Inflammatory macrophage treated with lipopolysaccharide for 1 hour (primary cell): ENCODE measurements at places on chromosomes 7 and 10.

DNA sequence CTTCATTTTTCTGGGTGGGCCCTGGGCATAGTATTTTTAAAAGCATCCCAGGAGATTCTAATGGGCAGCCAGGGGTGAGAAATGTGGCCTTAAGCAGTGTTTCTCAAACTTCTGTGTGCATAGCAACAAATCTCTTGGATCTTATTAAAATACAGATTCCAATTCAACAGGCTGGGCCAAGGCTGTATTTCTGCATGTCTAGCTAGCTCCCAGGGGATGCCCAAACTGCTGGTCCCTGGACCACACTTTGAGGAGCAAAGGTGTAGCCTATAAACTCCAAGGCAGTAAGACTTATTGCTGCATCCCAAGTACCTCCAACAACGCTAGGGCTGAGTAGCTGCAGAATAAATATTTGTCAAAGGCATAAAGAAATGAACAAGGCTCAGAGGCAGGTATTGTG, 292.9 kb upstream of the ZMIZ1 start:
- no peak for DNase-seq

GRCh38 chr7:134044682-134045081, 82.5 kb upstream of the LRGUK start:
- DNase-seq = no peak

- DNase-seq = no peak
Measured at GRCh38 chr10:44357023-44357540, 27.8 kb downstream of the CXCL12 start.

DNA sequence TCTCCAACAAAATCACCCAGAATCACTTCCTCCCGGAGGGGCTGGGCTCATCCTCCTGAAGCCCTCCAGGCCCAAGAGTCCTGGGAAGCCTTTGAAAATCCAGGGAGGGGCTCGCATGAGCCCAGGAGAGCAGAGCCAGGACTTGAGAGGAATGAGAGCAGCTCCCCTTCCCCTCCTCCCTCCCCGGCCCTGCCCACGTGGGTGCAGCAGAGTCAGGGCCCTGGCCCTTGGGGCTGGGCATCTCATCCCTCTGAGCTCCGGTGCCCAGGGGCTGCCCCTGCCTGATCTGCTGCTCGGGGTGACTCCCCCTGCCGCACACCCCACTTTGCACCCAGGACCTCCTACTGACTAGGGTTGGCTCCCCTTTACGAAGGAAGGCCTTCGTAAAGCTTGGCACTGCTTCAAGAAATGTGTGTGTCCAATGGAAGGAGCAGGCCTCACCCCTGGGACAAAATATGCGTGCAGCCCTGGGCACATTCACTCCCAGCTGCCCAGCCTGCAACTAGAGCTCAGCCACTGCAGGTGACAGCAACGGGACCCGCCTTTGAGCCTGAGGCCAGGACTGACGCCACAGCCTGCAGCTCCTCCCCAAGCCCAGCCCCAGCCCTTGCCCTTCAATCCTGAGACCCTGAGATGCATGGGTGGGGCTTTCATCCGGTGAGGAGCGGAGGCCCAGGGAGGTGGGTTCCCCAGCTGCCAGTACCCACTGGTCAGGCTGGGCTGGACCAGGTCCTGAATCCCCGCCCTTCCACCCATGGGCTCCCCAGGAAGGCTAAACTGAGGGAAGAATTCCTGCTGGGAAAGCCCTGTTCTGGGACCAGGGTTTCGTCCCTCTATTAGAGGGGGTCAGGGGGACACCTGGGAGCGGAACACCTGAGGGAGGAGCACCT, 21.8 kb downstream of the PWWP2B start:
- no peak for DNase-seq

DNA sequence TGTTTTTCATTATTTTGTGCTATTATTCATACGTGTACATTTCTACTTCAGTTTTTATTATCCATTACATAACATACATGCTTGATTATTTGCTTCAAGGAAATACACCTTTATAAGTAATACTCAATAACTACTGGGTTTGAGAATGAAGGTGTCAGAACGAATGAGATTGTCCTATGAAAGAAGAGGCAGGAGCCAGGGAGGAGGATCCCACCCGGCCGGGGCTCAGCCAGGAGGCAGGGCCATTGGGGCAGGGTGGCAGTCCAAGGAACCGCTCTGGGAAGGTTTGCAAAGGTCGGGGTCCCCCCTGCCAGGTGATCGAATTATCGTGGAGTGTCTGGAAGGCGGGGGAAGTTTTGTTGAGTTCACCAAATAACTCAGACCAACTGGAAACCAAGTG, 9.1 kb downstream of the TRIM56 start:
- DNase-seq = no peak

GRCh38 chr10:35642793-35643114, 658 bp upstream of the FZD8 start:
- no peak for DNase-seq

DNA sequence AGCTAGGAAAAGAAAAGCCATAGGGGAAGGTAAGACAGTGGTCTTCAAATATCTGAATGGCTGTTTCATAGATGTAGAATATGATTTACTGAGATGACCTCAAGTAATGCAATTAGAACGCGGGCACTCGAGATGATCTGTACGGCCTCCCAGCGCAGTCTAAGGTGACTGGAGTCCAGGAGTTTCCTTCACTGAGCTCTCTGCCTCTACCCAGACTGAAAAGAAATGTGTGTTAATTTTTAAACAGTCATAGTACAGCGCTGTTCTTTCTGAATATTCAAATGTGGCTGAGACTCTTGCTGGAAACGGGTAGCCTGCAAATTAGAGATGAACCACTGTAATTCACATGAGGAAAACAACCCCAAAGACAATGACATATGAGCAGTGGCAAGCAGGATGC, 562.4 kb upstream of the AUTS2 start:
- DNase-seq = no peak

- no peak for DNase-seq
Measured at GRCh38 chr10:119274519-119275045, 67.2 kb downstream of the GRK5 start.

GRCh38 chr10:97863808-97864207, 14.2 kb downstream of the GOLGA7B start:
- DNase-seq = no peak

GRCh38 chr7:1555813-1556543, at the start of gene TMEM184A:
TMEM184A (minus strand) TSS chr7:1556205; CDS start chr7:1555484, 721 bp downstream.
- DNase-seq = no peak

DNA sequence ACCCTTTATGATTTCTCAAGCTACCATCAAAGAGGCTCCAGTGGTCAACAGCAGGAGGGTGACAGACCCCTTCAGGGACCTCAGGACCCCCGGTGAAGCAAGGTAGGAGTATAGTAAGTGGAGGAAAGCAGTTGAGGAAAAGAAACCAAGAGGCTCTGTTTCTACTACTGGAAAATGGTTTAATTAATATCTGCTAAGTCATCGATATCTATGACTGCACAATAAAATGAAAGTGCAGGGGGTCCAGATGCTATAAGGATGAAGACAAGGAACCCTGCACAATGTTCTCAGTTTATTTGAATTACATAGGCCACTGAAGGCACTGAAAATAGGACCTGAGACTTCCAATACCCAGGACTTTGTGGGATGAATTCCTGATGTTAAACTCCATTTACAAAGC, 23.7 kb downstream of the AMPH start:
- DNase-seq = no peak

GRCh38 chr7:85512790-85513189, 325.9 kb upstream of the SEMA3D start:
- DNase-seq = no peak

DNA sequence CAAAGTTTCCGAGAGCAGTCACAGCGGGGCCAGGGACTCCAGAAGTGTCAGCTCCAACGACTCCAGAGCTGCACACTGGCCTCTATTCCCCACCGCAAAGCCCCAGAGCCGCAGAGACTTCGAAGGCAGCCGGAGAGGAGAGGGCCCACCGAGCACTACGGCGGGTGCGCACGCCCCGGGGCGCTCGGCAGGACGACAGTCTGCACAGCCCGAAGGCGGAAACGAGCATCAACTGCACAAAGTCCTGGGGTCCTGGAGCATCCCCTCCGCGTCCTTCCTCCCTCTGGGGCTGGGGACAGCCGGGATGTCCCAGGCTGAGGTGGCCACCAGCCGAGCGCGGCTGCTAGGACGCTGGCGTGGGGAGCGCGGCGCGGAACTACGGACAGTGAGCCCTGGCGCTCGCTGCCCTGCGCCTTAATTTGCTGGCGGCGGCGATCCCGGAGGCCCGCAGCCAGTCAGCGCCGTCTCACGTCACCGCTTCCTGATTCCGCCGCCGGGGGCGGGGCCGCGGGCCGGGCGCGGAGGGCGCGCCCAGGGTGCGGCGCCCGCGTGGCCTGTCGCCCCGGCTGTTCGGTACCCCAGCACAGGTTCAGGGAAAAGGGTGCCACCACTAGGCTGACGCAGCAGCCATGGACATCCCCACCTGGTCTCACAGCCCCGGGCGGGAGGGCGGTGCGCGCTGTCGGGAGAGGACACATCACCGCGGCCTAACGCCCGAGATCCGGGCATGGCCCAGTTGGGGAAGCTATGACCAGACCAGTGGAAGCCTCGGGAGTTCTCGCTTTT, at the start of gene TBX20:
TSS of gene TBX20 (minus strand) at position 391 of the 786 bp plus-strand sequence. CDS start 480 bp downstream, outside the sequence.
- peak; percentile 23 for DNase-seq

DNA sequence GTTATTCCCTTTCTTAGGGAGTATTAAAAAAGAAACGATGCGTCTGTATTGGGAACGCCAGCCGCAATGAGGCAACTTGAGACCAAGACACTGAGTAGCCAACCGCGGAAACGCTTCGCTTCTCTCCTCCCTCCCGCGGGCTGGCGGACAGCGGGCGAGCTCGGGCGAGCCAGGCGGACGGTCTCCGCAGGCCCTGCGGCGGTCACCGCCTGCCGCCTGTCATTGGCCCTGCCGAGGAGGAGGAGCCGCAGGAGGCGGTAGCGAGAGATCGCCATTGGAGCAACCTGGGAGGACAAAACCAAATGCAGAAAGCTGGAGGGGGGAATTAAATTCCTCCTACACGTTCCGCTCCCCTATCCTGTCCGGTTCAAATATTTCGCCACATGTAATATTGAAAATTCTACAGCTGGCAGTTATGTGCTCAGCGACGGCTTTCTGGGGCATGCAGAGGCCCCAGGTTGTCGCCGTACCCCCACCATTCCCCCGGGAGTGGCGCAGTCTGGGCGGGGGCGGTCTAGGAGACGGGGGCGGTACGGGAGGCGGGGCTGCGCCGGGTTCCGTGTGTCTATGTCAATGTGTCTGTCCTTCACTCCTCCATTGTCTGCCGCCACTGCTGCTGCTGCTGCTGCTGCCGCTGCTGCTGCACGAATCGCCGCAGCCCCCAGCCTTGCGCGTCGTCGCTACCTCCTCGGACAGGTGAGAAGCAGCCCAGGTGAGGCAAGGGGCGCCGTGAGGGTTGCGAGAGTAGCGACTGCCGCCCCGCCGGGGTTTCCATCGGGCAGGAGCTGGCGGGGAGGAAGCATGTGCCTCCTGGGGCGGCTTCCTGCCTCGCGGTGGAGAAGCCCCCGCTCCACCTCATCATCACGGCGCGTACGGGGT, at the start of the genes ANKMY2 and BZW2:
TSS of gene ANKMY2 (minus strand) at position 162 of the 879 bp plus-strand sequence. CDS start 181 bp downstream, outside the sequence.
TSS of gene BZW2 (plus strand) at position 589 of the 879 bp plus-strand sequence. CDS start 19,263 bp downstream, outside the sequence.
- peak; percentile 91 for DNase-seq

DNA sequence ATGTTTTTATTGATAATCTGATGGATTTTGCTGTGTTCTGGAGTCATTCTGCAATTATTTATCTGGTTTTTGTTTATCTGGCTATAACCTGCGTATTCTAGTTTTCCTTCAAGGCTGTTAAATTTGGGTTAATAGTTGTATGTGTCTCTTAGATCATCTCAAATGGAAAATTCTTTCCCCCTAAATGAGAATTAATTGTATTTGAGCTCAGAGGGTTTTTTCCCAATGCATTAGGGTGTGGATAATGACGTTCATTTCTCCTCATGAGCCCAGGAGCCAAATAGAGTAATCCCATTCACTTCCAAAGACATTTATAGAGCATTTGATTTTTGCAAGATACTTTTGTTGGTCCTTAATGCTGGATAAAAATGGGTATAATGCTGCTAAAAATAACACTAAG, 564.6 kb downstream of the GALNT17 start:
- no peak for DNase-seq

- no peak for DNase-seq
Measured at GRCh38 chr10:4208499-4208898, 423.5 kb upstream of the KLF6 start.
